Activated CD4-positive, alpha-beta T cell treated with anti-CD3 and anti-CD28 coated beads, Interleukin-2, amount 10 ng/mL, durations not matched to agents 24 days and 14 days (primary cell): ENCODE measurements at places on chromosomes 6 and 20.

DNA sequence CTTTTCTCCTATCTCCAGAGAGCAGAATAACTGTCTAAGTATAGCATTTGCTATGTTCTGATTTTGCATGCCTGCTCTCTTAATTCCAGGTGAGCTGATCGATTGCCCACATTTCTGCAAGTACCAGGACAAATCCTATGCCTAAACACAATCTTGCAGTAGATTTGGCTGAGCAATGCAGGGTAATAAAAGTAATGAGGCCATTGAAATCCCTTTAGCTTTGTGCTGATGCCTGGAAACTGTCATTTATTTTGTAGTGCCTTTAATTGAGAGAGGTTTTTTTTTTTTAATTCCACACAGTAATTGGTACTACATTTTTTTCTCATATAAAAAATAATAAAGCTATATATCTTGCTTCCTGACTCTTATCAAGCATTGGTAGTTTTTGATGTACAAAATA is 252.3 kb downstream of the NKAIN2 start:
- H3K4me3 ChIP-seq, result no peak overlapping the region
- no peaks in the 10 kb centered on the region for H3K4me1 ChIP-seq
- no peak overlapping the region for H3K27ac ChIP-seq
- no peaks in the 10 kb centered on the region for H3K36me3 ChIP-seq
- no peaks in the 10 kb centered on the region for H3K27me3 ChIP-seq

DNA sequence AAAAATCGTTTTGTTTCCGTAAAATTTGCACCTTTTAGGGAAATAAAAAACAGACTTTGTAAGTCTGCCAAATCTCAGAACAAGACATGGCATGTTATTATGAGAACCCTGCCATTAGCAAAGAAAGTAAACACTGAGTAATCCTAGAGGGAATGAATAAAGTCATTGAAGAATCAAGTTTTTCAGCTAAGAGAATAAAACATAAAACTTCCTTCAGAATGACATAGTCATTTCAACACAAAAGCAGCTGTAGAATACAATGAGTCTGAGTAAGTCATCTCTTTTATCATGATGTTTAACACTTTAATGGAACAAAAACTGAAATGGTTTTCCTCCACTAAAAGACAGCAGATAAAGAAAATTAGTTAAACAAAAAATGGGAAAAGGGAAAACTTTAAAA is 10.3 kb upstream of the DST start:
- H3K4me3 ChIP-seq, result no peak overlapping the region
- no peaks in the 10 kb centered on the region for H3K36me3 ChIP-seq
- no peak overlapping the region for H3K27ac ChIP-seq
- H3K4me1 ChIP-seq, result no peaks in the 10 kb centered on the region
- no peak for DNase-seq
- H3K27me3 ChIP-seq, result peaks cover 2% of the 10 kb centered on the region

GRCh38 chr6:105594821-105595220 is 191.9 kb upstream of the PREP start:
- no peak overlapping the region for H3K27ac ChIP-seq
- peaks cover 1% of the 10 kb centered on the region for H3K27me3 ChIP-seq
- H3K4me3 ChIP-seq, result no peak overlapping the region
- H3K4me1 ChIP-seq, result peaks cover 34% of the 10 kb centered on the region

GRCh38 chr6:84416043-84416657 is 188.7 kb upstream of the CEP162 start:
- no peak for DNase-seq
- no peaks in the 10 kb centered on the region for H3K36me3 ChIP-seq
- no peaks in the 10 kb centered on the region for H3K27me3 ChIP-seq
- no peak overlapping the region for H3K27ac ChIP-seq
- H3K4me3 ChIP-seq, result no peak overlapping the region
- no peaks in the 10 kb centered on the region for H3K4me1 ChIP-seq

GRCh38 chr20:22653658-22654642 is 69.6 kb upstream of the FOXA2 start:
- H3K36me3 ChIP-seq, result no peaks in the 10 kb centered on the region
- H3K27ac ChIP-seq, result no peak overlapping the region
- no peaks in the 10 kb centered on the region for H3K27me3 ChIP-seq
- H3K4me3 ChIP-seq, result no peak overlapping the region
- no peaks in the 10 kb centered on the region for H3K4me1 ChIP-seq

GRCh38 chr6:64310214-64310613 is 674.6 kb downstream of the PHF3 start:
- H3K36me3 ChIP-seq, result no peaks in the 10 kb centered on the region
- no peak for DNase-seq
- no peaks in the 10 kb centered on the region for H3K4me1 ChIP-seq
- no peak overlapping the region for H3K4me3 ChIP-seq
- H3K27ac ChIP-seq, result no peak overlapping the region
- no peaks in the 10 kb centered on the region for H3K27me3 ChIP-seq

- H3K4me3 ChIP-seq, result no peak overlapping the region
- DNase-seq, result no peak
- peaks cover 13% of the 10 kb centered on the region for H3K36me3 ChIP-seq
- H3K4me1 ChIP-seq, result peaks cover 4% of the 10 kb centered on the region
Observed at GRCh38 chr6:135382182-135382628, 115.3 kb downstream of the AHI1 start.

- peak; percentile 90 for DNase-seq
- H3K4me1 ChIP-seq, result peaks cover 61% of the 10 kb centered on the region
- H3K27ac ChIP-seq, result peak overlapping the region; percentile 89
- peaks cover 20% of the 10 kb centered on the region for H3K27me3 ChIP-seq
Observed at GRCh38 chr6:85449388-85449817, 480 bp upstream of the NT5E start.
